ENCODE measurements at places on chromosomes 13 and 19.
A peak's percentile ranks its signal among the peaks of the same experiment; 100 is the strongest.

- DNase-seq: no peak
Measured at GRCh38 chr13:26442541-26442940, 114.9 kb upstream of the WASF3 start.

DNA sequence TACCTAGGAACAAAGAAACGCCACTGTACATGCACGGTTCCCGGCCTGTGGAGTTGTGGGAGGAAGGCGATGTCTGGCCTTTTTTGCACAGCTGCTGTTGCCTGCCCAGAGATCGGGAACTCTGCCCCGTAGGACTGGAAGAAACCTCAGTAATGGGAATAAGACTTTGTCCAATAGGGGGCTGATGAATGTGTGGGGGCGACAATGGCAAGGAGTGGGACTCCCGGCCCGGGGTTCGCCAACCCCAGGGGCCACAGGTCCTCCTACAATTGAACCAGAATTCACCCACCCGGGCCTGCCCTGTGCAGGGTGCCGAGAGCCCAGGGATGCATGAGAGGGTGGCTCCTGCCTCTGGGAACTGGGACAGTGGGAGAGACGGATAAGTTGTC is 2.0 kb upstream of the CEBPA start:
- DNase-seq: no peak

DNA sequence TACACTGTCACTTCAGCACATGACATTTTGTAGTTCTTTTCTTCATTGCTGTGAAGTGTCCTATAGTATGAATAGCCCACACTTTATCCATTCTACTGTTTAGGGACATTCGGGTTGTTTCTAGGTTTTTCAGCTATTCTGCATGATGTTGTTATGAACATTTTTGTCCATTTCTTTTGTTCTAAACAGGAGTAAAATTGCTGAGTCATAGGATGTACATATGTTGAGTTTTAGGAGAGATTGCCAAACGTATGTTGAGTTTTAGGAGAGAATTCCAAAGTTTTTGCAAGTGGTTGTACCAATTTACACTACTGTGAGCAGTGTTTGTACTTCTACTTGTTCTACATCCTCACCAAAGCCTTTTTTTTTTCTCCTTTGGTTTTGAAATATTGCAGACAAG is 115.0 kb downstream of the MTUS2 start:
- no peak for DNase-seq

GRCh38 chr19:42132030-42132628 is at the start of gene POU2F2:
Gene POU2F2 (minus strand): TSS chr19:42132446. CDS start chr19:42132411, 35 bp downstream.
- DNase-seq: peak; percentile 94

DNA sequence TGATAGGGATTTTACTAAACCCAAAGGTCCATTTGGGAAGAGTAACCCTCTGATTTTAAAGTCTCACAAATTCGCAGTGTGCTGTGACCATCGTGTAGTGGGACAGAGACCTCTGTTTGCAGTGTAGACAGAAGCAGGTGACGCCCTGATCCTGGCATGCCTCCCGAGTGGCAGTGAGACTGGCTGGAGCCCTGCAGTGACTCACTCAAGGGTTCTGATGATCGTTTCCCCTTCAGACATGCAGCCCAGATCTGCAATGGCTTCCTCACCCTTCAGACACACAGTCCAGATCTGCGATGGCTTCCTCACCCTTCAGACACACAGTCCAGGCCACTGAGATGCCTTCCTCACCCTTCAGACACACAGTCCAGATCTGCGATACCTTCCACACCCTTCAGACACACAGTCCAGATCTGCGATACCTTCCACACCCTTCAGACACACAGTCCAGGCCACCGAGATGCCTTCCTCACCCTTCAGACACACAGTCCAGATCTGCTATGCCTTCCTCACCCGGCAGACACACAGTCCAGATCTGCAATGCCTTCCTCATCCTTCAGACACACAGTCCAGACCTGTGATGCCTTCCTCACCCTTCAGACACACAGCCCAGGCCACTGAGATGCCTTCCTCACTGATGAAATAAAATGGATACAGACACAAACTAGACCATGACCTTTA is 125.2 kb downstream of the ATP11A start:
- no peak for DNase-seq

DNA sequence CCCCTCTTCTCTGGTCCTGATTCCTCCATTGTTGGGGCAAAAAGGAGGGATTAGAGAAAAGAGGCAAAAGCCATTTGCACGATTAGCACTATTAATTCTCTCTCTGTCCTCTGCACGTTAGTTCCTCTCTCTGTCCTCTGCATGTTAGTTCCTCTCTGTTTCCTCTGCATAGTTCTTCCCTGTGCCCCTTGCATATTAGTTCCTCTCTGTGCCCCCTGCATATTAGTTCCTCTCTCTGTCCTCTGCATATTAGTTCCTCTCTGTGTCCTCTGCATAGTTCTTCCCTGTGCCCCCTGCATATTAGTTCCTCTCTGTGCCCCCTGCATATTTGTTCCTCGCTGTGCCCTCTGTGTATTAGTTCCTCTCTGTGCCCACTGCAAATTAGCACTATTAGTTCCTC is 847.2 kb upstream of the GPC6 start:
- no peak for DNase-seq

DNA sequence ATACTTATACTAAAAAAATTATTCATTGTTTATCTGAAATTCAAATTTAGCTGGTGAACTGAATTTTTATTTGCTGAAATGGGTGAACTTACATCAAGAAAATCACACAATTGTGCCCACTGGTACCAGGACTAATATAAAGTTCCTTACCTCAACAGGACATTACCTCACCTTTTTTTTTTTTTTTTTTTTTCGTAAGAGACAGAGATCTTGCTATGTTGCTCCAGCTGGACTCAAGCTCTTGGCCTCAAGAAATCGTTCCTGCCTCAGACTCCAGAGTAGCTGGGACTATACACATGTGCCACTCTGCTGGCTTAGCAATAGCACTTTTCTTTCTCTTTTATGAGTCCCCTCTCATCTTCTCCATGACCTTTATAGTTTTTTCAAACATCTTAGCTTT is 22.5 kb upstream of the NDFIP2 start:
- DNase-seq: no peak

GRCh38 chr13:75316427-75316826 is 165.5 kb downstream of the TBC1D4 start:
- DNase-seq: no peak

DNA sequence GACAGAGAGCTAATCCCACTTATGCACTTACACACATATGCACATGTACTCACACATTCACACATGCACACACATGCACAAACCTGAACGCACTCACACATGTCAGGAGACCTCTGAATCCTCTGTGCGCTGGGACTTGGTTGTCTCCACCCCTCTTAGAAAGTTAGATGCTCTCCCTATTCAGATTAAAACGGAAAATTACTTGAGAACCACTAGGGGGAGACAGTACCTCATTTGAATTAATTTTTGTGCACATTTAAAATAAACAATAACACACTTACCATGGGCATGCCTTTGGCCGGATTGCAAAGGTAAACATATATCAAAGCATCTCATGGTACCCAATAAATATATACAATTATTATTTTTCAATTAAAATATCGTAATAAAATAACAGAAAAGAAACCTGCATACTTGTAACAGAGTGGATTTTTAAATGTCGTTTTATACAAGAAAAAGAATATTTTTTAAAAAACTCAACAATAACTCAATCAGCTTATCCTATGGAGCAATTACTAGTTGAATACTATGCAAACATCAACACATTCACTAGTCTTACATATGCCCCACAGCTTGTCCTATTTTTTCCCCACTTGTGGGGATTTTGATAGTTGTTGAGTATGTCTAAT is 9.5 kb upstream of the LILRB4 start:
- no peak for DNase-seq

DNA sequence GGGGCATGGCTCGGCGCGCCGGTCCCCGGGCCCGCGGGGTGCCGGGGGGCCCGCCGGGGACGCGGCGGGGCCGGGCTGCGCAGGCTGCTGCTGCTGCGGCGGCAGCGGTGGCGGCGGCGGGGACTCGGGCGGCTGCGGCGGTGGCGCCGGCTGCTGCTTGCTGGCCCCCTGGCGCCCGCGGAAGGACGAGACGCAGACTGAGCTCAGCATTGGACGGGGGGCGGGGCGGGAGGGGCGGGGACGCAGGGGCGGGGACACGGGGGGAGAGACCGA is 368 bp downstream of the KCNC3 start:
- DNase-seq: no peak

GRCh38 chr19:55256562-55257460 is 2.0 kb downstream of the PPP6R1 start:
- no peak for DNase-seq

Data from CD4-positive, alpha-beta T cell (primary cell).